ENCODE measurements at places on chromosomes 11 and 22.

DNA sequence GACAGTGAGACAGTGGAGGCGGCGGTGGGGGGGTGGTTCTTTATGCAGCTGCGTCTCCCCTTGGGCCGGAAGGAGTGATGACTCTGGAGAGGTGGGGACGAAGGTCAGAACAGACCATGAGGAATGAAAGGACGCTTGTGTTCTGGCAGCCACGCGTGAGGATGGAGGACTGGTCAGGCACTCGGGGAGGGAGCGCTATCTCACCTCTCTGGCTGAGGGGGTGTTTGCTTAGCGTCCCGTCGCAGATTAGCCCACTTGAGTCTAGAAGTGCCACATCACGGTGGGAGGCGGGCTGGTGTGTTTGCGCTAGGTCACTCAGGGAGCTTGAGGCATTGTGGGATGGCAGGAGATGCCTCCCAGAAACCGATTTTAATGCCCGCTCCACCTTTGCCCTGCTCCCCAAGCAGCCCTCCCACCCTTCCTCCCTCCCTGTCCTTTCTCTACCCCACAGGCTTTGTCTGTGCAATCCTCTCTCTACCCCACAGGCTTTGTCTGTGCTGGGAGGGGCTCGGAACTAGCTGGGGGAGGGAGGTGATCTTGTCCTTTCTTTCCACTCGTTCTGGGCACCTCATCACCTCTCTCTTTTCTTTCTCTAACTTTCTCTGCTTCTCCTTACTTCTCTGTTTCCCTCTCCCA, 97.8 kb downstream of the PKNOX2 start:
- DNase-seq, result no peak

DNA sequence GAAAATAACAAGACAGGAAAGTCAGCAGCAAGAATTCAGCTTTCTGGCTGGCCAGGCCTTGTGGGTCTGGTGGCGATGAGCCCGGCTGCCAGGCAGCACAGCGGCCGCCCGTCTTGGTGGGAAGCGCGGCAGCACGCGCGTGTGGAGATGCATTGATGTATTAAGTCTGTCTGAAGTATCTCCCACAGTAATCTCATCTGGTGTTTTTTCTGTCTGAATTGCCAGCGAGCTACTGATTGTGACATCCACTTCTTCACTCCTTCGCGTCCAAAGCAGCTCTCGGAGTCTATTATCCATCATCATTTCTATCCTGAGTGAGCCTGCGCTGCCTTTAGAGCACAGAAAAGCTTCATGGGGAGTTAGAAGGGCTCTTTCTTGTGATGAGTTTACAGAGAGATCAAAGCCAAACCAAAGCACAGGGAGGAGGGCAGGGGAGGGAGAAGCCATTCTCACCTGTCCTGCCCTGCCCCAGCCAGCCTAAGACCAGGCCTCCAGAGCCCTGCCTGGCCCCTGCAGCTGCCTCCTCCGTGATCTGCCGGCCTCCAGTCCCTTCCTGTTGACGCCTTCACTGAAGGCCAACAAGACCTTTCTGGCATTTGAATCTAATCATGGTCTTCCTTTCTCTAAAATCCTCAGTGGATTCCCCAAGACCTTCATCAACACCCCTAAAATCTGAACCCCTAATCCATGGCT, 1419.0 kb downstream of the TBC1D22A start:
- DNase-seq, result no peak

- no peak for DNase-seq
Observed at GRCh38 chr11:78715639-78716311, 141.1 kb upstream of the NARS2 start.

GRCh38 chr11:118791961-118792569, 1.1 kb upstream of the DDX6 start:
- peak; percentile 25 for DNase-seq

DNA sequence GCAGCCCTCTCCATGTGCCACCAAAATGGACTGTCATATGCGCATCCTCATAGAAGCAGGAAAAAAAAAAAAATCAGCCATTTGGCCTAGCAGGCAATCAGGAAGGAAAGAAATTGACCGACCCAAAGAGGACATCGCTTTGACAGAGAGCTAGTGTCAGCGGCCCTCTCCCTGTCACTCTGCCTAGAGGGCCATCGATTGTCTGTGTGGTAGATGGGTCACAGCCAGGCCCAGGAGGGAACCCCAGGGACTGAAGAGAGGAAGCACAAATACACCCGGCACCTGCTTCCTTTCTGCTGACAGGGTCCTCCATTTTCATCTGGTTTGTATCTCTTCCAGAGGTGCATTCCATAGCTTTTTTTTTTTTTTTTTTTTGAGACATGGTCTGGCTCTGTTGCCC, 21.8 kb downstream of the VPS37C start:
- no peak for DNase-seq

Measured in T-helper 22 cell (primary cell).